ENCODE measurements at places on chromosomes 6 and 20. TPM values are rescaled to one million over a fixed set of nuclear protein-coding genes. Genes with fewer than 3 reads are reported as not detected.

- no peak for DNase-seq
These were observed 26.0 kb upstream of the ADIG start for GRCh38 chr20:38554986-38555385.

DNA sequence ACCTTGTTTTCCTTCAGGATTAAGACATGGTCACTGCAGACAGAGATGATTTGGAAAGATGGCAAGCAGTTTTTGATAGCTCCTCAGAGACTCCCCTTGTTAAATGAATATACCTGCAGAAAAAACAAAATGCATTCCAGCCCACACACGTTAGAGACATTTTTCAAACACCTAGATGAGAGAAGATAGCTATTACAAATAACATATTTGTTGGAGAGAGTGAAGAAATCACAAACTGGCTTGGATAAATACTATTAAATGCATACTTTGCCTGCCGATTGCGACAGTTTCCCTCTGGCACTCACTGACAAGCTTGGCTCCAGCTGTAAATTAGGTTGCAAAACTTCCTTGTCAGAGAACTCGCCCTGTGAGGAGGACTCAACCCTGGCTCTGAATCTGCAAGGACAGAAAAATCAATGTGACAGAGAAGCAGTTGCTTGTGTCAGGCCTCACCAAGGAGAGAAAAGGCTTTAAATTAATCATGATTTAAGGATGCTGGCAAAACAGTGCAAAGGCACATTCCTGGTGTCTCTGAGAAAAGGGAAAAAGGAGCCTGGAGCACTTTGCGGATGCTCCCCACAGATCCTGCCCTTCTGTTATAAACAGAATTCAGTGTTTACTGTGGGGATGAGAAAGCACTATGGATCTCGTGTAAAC, 423.7 kb upstream of the MARCKS start:
- DNase-seq: peak; percentile 90

- no peak for DNase-seq
These were observed 39.2 kb downstream of the PREX1 start for GRCh38 chr20:48788486-48789072.

DNA sequence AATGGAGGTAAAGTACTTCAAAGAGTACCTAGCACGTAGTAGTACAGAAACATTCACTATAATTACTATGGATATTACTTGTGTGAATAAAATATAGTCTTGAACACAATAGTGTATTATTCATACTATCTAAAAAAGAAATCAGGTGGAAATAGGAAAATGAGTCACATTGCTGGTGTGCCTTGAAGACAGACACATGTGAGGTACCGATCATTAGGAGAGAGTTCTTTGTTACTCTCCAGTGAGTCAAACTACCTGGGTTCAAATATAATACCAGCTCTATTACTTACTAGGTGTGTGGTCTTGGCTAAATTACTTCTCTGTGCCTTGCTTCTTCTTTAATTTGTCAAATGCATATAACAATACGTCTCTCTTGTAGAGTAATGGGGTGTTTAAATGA, 50.8 kb upstream of the BEND6 start:
- DNase-seq: no peak

DNA sequence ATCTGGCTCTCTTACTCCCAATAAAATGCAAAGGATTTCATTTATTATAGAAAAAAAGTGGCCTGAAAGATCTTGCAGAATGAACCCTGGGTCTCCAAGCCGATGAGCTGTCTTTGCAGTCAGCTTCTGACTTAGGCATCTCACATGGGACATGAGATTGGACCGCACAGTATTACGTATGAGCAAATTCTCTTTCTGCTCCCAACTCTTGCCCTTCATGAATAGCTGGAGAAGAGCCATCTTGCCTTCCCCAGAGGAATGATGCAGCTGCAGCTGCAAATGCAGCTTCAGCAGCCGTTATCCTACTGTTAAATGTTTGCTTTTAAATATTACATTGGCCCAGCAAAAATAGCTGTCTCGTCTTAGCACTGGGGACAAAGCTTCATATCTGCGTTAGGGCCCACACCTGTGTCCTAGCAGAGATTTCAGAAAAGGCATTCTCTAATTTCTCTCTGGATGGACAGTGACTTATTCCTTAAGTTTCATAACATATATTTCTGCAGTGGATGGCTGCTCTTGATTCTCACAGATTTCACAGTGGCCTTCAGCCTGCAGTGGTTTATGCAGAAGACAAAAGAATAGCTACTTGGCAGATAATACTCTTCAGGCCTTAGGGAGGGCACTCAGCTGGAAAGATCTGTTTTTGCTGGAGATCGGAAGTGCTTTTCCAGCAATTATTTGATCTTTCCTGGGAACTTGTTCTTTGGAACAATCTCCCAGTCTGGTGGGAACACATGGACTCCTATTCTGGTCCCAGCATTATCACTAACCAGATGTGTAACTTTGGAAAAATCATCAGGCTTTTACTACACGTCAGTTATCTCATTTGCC, 129.2 kb downstream of the FYN start:
- DNase-seq: peak; percentile 71

- no peak for DNase-seq
These were observed 167.6 kb upstream of the MAFB start for GRCh38 chr20:40856653-40857052.

DNA sequence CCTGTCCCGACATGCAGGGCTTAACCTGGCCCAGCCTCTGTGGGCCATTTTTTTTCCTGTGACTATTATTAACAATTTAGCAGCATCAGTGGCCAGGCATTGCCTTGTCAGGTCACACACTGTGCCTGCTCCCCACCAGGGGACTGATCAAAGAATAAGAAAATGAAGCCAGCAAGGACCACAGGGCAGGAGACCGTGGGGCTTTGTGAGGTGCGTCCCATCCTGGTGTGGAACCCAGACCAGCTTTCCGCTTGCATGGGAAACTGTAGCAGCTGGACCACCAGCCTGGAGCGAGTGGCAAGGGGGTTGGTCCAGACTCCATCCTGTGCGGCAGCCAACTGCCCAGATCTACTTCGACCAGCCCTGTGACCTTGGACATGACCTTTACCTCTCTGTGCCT, 218.3 kb downstream of the ANKRD60 start:
- no peak for DNase-seq

DNA sequence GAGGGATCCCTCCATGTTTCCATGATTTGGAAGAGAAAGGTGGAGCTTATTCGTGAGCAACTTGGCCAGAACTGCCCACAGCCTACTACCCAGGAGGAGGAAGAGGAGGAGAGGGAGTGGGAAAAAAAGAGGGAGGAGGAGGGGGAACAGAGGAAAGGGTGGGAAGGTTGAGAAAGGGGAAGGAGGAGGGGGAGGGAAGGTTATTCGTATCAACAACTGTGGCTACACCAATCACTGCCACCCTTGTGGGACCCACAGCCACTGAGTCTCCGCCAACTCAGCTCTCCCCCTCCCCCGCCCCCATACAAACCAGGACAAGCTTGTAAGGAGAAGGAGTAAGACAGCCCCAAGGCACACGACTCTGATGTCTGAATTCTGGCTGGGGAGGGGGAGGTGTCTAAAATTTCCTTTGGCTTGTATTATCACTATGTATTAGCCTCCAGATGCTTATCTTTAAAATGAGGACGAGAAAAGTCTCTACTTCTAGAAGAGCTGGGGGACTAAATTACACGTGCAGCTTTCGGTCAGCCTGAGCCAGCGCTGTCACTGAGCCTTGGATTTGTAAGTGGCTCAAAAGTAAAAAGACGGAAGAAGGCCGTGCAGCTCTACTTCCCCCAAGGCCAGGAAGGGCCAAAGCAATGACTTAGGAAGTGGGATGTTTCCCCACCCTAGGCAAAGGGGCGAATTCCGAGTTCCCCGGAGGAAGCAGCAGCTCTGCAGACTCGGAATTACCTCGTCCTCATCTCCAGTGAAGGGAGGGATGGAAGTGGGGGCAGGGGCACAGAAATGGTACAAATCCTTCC, 1.0 kb downstream of the FKBP1A start:
- peak; percentile 34 for DNase-seq

PRR18 gene
- not detected for total RNA-seq

RBPJL gene
- total RNA-seq: not detected

ABHD16B gene
- total RNA-seq: not detected
